ENCODE measurements at places on chromosomes 16 and 17. TPM values are rescaled to one million over a fixed set of nuclear protein-coding genes. Genes with fewer than 3 reads are reported as not detected.

SETD1A gene
- polyA plus RNA-seq = 2.6 TPM

PRRT2 gene
- polyA plus RNA-seq = 0.07 TPM

EMP2 gene
- 66.0 TPM for polyA plus RNA-seq

TBX6 gene
- 0.05 TPM for polyA plus RNA-seq

CDIPT gene
- polyA plus RNA-seq = 72.2 TPM

TM4SF5 gene
- polyA plus RNA-seq = not detected

KIF2B gene
- polyA plus RNA-seq = not detected

HSD11B2 gene
- 1.00 TPM for polyA plus RNA-seq

KRTAP4-3 gene
- not detected for polyA plus RNA-seq

NTN1 gene
- 9.3 TPM for polyA plus RNA-seq

NEK8 gene
- polyA plus RNA-seq = 4.6 TPM

CCR7 gene
- 0.20 TPM for polyA plus RNA-seq

GGT6 gene
- 2.0 TPM for polyA plus RNA-seq

CTRL gene
- 0.46 TPM for polyA plus RNA-seq

CTRB1 gene
- not detected for polyA plus RNA-seq

PARN gene
- 17.8 TPM for polyA plus RNA-seq

MPP2 gene
- 0.75 TPM for polyA plus RNA-seq

EPOP gene
- 2.4 TPM for polyA plus RNA-seq

RSPRY1 gene
- 23.4 TPM for polyA plus RNA-seq

KCNJ12 gene
- polyA plus RNA-seq = 0.11 TPM

HOXB1 gene
- polyA plus RNA-seq = not detected

CLEC18B gene
- polyA plus RNA-seq = 0.03 TPM

CRAMP1 gene
- polyA plus RNA-seq = 7.2 TPM

CDR2L gene
- polyA plus RNA-seq = 25.8 TPM

MYH2 gene
- polyA plus RNA-seq = not detected

TNFRSF13B gene
- polyA plus RNA-seq = not detected

CDH5 gene
- 0.03 TPM for polyA plus RNA-seq

PABPN1L gene
- not detected for polyA plus RNA-seq

TEKT1 gene
- polyA plus RNA-seq = not detected

OTOP3 gene
- polyA plus RNA-seq = not detected

HAS3 gene
- polyA plus RNA-seq = 58.0 TPM

NXPH3 gene
- polyA plus RNA-seq = 0.23 TPM
